Common myeloid progenitor, CD34-positive (primary cell): ENCODE measurements at places on chromosomes 13 and 19.

DNA sequence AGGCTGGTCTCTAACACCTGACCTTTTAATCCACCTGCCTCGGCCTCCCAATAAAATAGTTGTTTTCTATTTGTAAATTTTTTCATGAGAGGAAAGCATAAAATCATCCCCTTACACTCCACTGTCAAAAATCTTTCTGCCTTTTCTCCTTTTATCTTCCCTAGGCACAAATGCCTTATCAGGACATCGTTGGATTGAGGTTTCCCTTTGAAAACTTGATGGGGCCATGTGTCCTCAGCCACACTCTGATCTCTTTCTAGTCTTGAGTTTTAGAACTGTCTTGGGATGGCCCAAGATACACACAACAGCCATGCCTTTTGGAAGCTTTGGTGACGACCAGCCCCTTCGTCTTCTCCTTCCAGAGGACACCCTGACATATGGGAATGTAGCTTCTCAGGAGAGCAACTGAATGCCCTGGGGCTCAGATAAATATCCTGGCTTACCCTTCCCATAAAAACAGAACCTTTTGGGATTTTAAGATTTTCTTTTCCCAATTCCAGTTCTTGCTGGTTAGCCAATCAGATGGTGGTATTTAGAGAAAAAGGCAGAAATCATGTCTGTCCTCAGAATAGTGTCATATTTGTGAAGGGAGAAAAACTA, 112.4 kb downstream of the ZNF429 start:
- no peak for DNase-seq

DNA sequence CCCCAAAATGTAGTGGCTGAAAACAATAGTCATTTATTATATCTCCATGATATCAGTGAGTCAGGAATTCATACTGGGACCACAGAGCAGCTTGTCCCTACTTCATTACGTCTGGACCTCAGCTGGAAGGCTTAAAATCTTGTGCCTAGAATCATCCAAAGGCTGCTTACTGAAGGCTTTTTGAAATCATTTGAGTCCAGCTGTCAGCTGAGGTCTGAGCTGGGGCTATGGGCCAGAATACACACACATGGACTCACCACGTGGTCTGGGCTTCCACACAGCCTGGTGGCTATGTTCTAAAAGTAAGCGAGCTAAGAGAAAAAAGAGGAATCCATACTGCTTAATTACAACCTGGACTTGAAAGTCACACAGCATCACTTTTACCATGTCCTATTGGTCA, 209.2 kb downstream of the KCTD12 start:
- no peak for DNase-seq

- no peak for DNase-seq
These were observed 65.2 kb downstream of the GGACT start for GRCh38 chr13:100523411-100523810.

DNA sequence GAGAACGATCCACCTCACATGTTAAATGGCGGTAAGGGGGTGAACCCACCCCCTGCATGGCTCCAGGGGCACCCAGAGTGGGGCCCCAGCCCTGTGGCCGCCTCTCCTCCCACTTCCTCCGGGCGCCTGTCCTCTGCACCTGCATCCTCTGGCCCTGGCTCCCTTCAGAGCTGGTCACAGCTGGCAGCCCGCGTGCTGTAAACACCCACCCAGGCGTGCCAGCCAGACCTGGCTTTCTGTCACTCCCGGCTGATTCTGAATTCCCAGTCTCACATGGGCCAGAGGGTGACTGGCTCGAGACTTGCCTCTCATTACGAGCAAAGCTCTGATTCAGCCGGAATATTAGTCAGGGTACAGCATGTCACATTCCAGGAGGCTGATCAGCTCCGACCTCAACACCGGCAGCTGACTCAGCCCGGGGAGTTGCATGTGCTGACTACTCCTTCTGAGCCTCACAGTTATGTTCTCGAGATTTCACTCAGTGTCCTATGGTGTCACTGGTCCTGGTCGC, 75.1 kb downstream of the GNG7 start:
- DNase-seq: peak; percentile 84

DNA sequence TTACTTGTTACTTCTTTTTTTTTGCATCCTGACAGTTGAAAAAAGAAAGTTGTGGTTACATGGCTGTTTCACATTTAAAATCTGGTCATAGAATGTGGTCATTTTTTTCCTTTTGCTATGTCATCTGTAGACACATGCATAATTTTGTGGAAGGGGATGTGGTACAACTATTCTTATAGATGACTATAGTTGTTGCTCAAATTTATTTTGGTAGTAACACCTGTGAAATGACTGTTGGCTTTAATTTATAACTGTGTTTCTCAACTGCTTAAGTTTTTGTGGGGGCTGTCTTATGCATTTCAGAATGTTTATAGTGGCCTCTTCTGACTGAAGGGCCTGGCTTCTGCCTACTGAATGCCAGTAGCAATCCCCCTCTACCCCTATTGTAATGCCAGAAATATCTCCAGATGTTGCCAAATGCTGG, 130.5 kb downstream of the PAN3 start:
- DNase-seq: peak; percentile 97

GRCh38 chr19:30148039-30148790, 206.2 kb downstream of the URI1 start:
- DNase-seq: no peak

DNA sequence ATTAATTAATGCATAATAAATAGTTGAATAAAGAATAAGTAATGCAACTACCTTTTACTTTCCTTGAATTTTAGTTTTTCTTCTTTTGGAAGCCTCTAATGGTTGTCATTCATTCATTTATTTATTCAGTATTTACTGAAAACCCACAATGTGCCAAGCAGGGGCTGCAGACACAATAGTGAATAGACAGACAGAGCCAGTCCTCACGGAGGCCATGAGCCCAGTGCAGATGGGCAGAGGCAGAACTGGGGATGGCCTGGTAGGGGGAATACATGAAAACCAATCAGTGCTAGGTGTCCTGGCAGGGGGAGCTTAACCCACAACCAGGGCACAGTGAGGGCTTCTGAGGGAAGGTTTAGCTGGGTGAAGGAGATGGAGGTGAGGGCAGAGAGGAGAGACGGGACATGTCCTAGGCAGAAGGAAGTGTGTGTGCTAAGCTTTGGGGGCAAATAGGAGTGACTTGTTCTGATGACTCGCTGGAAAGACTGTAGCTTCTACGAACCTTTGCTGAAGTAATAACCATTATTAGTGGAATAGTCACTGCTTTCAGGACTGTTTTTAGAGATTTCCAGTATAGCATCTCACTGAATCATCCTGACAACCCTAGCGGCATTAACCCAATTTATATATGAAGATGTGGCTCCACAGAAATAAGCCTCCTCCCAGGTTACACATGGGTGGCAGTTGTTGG, 55.9 kb downstream of the ERCC5 start:
- no peak for DNase-seq

- no peak for DNase-seq
These were observed 88.1 kb downstream of the TSHZ3 start for GRCh38 chr19:31261019-31261602.

GRCh38 chr13:20803180-20803965, 29.6 kb upstream of the EEF1AKMT1 start:
- DNase-seq: no peak

GRCh38 chr13:113722921-113723320, 36.1 kb upstream of the TMEM255B start:
- DNase-seq: no peak

DNA sequence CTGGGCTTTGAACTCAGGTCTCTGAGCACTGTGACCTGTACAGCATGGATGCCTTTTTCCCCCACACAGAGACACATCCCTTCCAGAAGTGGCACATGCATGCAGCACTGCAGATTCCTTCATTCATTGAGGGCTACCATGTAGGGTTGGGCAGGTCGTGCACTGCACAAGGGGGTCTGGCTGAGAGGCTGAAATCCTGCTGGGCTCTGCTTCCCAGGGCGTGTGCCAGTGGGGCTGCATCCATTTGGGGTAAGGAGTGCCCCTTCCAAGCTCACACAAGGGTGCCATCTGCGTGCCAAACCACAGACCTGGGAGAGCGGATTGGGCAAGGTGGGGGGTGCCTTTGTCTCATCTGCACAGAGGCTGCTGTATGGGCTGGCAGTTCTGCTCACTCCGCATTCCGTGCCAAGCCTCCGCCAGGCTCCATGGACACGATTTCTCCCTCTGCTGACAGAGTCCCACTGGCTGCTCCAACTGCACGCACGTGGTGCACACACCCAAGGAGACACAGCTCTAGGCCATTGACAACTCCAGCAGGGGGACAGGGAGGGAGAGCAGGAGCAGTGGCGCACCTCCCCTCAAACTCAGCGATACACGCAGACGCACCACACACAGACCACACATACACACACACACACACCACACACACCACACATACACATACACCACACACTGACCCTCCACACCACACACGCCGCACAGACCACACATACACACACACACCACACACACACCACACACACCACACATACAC, 4.5 kb upstream of the SHISA7 start:
- peak; percentile 84 for DNase-seq

GRCh38 chr13:72144636-72145035, 277.6 kb upstream of the DACH1 start:
- no peak for DNase-seq

GRCh38 chr19:49911381-49912145, 14.9 kb upstream of the IL4I1 start:
- DNase-seq: peak; percentile 83

- peak; percentile 69 for DNase-seq
These were observed 2.1 kb downstream of the EFNB2 start for GRCh38 chr13:106533101-106533942.

- no peak for DNase-seq
These were observed 115.9 kb upstream of the GJB6 start for GRCh38 chr13:20348018-20348417.

GRCh38 chr19:45767410-45767880, 1.6 kb downstream of the SIX5 start:
- no peak for DNase-seq

- no peak for DNase-seq
These were observed 8.8 kb downstream of the IL4I1 start for GRCh38 chr19:49887665-49888509.
